ENCODE measurements at places on chromosomes 7 and 10.

DNA sequence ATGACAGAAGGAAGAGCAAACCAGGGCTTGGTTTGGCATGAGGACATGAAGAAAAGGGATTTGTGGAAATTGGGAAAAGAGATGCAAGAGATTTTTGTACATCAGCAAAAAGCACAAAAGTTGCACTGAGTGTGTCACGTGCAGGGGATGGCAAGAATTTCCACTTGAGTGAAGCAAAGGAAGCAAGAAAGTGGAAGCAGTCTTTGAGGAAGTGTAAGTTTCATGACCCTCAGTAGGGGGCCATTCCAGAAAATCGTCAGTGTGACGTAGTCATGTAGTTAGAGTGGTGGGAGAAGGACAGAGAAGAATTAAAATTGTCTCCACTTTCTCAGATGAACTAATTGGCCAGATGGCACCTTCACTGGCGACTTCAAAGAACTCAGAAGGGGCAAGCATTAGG, 123.3 kb upstream of the FZD1 start:
- no peak for DNase-seq

GRCh38 chr7:129784783-129785684, 167.7 kb downstream of the UBE2H start:
- DNase-seq: no peak

DNA sequence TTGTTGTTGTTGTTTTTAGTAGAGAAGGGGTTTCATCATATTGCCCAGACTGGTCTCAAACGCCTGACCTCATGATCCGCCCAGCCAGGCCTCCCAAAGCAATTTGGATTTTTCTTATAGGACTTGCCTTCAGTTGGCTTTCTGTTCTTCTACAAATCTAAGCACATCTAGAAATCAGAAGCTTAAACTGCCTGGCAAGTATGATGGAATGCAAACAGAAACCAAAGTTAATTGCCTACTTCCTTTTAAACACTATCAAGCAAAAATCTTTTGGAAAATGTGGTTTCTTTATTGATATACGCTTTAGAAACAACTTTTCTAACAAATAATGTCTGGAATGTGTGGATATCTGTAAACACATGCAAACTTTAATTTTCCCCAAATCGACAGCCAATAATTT, 64.9 kb downstream of the USP6NL start:
- no peak for DNase-seq

- DNase-seq: no peak
These were observed 72.3 kb upstream of the MGMT start for GRCh38 chr10:129394518-129395328.

DNA sequence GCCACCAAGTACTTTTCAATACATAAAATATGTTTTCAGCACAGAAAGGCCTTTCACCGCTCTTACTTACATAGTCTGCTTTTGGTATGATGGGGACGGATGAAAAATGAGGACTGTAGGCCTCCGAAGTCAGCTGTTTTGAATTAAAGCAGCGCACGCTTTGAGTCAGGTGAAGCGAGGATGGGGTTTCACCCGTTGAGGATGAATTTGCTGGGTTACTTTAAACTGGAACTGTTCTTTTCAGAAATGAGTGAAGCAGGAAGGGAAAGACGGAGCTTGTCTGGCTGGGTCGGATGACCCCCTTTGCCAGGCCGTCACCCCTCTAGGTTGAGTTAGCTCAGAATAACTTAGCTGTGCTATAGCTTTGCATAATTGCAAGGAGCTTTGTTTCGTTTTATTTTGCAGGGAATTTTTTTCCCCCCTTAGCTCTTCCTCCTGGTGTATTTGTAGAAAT, 40.0 kb downstream of the CUX1 start:
- DNase-seq: no peak

DNA sequence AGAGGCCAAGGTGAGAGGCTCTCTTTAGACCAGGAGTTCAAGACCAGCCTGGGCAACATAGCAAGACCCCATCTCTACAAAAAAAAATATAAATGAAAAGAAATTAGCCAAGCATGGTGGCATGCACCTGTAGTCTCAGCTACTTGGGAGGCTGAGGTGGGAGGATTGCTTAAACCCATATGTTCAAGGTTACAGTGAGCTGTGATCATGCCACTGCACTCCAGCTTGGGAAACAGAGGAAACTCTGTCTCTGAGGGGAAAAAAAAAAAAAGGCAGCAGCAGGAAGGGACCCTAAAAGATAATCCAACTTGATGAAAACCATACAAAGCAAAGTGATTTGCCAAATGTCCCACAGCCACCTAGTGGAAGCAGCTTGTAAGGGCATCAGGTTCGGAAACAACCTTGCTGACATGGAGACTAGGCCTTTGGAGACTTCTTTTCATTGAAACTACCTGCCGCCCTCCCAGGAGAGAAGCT, 15.6 kb upstream of the PBLD start:
- no peak for DNase-seq

GRCh38 chr7:45914911-45915310, 6.2 kb downstream of the IGFBP3 start:
- no peak for DNase-seq

DNA sequence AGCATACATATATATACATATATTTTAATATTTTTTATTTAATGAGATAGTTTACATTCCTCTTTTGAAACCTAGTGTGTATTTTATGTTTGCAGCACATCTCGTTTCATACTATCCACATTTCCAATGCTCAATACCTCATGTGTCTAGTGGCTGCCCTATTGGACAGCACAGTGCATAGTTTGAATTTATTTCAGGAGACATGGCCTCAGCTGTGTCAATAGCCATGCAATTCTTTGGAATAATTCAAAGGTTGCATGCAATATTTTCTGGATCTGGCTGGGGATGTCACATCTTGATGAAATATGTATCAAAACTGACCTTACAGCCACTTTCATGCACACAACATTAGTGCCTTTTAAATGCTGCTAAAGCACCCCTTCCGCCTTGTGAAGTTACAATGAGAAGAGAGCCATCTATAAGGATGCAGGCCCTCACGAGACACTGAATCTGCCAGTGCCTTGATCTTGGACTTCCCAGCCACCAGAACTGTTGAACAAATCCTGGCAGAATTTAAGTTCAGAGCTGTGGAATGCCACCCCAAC, 13.0 kb downstream of the FGFBP3 start:
- no peak for DNase-seq

DNA sequence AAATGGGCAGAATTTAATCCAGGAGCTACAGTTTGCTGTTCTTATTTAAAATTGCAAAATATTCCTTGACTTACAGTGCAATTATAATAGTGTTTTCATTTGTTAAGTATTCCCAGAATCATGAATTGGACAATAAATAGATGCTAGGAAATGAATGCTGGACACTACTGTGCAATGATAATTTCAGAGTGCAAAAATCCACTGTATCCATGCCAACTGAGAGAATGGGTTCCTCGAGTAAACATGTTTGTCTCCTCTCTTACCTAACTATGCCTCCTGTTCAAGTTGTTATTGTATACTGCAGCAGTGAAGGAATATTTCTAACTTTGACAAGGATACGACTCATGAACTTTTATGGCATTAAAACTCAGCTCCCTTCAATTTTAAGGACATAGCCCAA, 1396.3 kb downstream of the GATA3 start:
- DNase-seq: no peak

- DNase-seq: no peak
These were observed 37.3 kb upstream of the LAMB4 start for GRCh38 chr7:108167460-108167859.

DNA sequence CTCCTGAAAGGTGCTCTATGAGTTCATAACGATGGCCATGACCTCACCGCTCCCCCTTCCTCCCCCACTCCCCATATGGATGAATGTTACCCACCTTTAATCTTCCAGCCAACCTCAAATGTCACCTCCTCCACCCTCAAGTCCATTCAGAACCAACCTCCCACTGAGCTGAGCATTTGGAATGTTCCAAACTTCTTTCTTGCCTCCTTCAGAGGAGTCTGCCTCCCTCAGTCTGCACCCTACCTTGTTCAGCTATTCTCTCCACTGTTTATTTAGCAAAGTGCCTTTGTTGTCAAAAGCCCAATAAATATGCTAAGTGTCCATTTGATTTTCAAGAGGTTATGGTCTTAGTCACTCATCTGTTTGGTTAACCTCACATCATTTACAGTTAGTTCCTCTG, 22.9 kb upstream of the MTPAP start:
- no peak for DNase-seq

DNA sequence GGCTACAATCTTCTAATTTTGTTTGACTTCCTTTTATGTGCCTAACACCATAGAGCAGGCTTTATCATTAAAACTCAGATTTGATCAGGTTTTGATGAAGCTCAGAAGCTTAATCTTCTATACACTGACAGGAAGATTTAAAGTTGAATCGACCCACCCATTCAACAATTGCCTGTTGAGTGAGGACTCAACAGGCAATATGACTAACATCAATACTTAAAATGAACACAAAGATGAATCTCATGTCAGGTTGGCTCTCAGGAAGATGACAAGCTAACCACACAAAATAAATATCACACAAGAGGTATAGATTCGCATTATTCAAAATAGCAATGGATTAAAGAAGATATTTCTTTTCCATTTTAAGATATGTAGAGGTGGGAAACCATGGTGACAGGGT, 36.7 kb upstream of the SNX13 start:
- no peak for DNase-seq

DNA sequence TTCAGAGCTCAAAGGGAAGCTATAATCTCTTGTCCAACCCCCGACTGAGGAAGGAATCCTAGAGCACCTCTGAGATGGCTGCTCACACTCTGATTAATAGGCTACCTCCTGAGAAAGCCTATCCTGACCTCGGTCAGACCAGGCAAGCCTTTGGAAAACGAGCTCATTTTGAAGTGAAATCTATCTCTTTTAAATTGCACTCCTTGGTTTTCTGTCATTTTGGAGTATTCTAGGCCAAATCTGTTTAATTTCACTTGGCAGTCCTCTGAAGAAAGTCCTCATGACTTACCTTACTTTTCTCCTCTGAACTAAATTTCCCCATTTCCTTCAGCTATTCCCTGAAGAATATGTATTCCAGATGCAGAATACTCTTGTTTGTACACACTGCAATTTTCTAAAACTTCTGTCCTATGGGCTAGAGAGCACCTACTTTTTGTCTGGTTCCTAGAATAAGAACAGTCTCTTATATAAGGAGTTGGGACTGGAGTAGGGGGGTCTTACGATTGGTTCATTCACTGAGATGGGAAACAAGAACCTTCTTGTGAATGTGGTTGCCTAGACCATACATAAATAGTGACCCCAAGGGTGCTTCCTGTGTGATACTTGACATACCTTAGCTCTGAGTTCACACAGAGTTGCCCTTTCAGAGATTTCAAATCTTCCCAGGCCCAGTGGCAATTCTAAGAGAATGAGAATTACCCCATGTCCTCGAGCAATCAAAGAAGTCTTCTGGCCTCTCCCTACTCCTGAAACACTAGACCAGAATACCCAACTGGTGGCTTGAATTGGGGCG, 31.9 kb upstream of the HPS1 start:
- no peak for DNase-seq

DNA sequence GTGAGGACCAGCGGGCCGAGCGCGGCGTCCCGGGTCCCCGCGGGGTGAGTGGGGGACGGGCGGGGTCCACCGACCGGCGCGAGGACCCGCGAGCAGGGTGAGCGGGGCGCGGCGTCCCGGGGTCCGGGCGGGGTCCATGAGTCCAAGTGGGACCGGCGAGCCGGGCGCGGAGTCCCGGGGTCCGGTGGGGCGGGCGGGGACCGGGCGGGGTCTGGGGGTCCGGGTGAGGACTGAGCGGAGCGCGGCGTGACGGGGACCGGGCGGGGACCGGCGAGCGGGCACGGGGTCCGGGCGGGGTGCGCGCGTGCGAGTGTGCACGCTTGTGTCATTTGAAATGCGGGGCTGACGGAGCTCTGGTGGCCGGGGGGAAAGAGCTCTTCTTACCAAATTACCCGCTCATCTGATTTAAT, 765 bp downstream of the CELF2 start:
- DNase-seq: no peak

GRCh38 chr7:43004082-43004481, 71.9 kb downstream of the MRPL32 start:
- DNase-seq: no peak

GRCh38 chr7:120272261-120272660, 714 bp upstream of the KCND2 start:
- DNase-seq: no peak

- no peak for DNase-seq
These were observed 12.5 kb upstream of the ZNF487 start for GRCh38 chr10:43424416-43424815.

DNA sequence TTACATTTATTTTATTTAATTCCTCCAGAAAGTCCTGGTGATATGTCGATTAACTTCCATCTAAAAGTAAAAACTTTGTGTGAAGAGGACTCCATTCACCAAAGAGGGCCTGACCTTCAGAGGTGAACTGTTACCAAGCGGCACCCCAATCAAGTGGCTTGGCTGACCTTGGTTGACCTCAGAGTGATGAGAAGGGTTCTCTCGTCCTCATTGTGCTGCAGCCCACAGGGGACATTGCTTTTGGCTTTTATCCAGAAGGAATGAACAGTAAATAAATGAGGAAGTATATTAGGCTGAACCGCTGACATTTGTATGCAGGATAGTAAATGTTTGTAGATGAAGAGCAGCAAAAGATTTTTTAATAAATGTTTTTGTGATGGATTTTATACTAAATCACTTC, 172.4 kb upstream of the MKI67 start:
- no peak for DNase-seq

DNA sequence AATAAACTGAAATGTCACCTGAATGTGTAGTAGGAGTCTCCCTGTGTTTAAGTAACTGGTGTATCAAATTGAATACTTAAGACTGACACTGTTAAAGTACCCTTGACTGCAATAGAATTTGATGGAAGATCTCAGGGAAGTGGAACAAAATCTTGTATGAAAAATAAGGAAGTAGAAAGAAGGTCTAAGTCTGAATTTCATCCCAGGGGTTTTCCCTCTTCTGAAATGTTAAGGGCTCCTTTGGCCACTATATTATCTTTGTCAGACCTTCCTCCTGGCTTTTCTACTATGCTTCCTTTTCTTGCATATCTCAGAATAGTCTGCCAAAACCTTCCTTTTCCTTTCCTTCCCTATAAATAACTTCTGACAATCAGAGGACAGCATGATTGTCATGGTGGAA, 59.6 kb downstream of the BLNK start:
- no peak for DNase-seq

GRCh38 chr10:93535293-93535692, 31.2 kb upstream of the FFAR4 start:
- no peak for DNase-seq

GRCh38 chr10:10038348-10038747, 979.3 kb upstream of the CELF2 start:
- no peak for DNase-seq

DNA sequence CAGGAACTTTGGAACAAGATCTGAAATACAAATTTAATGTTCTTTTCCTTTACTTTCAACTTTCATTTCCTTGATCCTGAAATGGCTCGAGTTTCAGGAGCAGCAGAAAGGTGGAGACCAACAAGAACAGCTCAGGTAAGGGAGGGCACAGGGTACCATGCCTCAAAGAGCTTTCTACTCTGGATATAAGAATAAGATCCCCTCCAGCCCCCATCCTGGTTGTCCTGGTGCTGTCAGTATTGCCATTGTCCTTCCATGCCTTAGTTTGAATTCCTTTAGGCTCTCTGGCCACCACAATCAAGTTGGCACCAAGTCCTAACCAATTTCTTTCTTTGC, 12.5 kb upstream of the CALU start:
- no peak for DNase-seq

All from stimulated activated CD4-positive, alpha-beta T cell treated with anti-CD3 and anti-CD28 coated beads, Interleukin-1b, Interleukin-23, amount 100 ng/mL, for 1 hour (primary cell).